ENCODE measurements at places on chromosomes 16 and 17.

DNA sequence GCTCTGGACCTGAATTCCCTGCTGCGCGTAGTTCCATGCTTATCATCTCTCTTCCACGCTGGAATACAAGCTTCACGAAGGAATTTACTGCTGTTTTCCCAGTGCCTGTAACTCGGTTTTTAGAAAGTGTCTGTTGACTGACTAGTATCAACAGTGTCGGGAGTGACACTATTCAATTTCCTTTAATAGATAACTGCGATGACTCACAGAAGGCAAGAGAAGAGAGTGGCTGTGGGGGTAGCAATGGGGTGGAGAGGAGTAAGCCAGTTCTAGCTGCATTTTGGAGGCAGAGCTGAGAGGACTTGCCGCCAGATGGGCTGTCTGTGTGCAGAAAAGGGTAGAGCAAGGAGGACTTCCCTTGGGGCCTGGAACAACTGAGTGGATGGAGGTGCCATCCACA is 25.2 kb downstream of the B4GALNT2 start:
- DNase-seq: no peak
- peaks cover 10% of the 10 kb centered on the region for H3K27me3 ChIP-seq
- no peaks in the 10 kb centered on the region for H3K36me3 ChIP-seq

DNA sequence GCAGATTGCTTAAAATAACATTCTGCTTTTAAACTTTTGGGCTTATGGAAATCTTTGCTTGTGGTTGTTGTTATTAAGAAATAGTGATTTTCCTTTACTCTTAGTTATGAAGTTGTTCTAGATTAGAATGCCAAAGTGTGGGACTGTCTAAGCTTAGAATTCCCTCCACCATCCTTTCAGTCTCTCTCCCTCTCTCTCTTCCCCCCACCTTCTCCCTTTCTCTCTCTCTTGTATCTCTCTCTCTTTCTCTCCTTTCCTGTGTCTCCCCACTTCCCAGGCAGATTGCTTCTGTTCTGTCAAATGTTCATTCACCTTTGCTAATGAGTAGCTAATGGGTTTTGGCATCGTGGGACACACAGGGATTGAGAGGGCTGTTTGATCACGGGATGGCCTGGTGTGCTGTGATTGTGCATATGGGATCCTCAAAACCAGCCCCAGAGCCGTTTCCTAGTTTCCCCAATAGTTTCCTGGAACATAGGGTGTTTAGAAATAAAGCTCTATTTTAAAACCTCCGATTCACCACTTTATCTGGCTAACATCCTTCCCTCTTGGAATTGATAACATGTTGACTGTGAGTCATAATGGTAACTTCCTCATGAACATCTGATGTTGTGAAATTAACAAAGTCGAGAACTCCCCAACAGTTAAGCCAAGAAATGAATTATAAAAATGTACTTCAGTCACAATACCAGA is 502.6 kb downstream of the TMEM114 start:
- H3K27ac ChIP-seq: no peak overlapping the region
- no peak overlapping the region for H3K4me3 ChIP-seq
- no peaks in the 10 kb centered on the region for H3K36me3 ChIP-seq
- no peaks in the 10 kb centered on the region for H3K4me1 ChIP-seq

- peaks cover 20% of the 10 kb centered on the region for H3K4me1 ChIP-seq
- peak; percentile 53 for DNase-seq
- H3K36me3 ChIP-seq: no peaks in the 10 kb centered on the region
- H3K27me3 ChIP-seq: peaks cover 7% of the 10 kb centered on the region
Observed at GRCh38 chr17:49497148-49498028, 2.3 kb downstream of the NGFR start.

DNA sequence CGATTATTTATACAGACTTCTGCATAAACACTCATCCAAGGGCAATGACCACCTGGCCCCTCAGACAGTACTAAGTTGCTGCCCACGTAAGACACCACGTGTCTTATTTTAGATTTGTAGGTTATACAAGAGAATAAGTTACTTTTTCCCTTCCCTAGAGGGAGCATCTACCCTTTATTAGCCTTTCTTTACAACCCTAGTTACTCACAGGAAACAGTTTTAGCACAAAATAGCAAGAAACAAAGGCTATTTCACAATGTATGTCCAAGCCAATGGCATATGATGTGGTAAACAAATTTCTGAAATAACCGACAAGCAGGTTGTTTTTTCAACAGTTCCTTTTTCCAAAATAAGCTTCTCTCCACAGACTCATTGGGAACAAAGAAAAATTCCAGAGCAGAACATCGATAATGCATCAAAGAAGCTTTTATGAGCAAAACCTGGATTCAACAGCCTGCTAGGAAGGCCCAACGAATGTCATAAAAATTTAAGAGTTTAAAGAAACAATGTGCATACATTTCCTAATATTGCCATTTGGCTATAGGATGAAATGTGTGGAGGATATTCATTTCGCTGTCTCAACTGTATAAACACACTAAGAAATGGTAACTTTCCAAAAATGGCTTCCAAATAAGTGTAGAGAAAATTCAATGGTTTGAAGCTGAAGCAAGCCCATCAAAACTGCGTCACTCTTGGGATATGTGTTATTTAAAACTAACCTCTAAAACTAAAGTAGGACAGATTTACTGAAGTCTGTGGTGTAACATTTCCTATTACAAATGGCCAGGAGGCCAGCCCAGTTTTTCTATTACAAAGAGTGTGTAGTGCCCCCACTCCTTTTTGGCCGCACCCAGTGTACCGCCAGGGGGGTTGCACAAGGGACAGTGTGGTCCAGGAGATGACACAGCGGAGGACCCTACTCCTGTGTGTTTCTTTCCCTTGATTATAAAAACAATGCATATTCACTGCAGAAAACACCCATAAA is 50.4 kb upstream of the ERN1 start:
- peaks cover 3% of the 10 kb centered on the region for H3K36me3 ChIP-seq
- peak overlapping the region; percentile 31 for H3K27ac ChIP-seq
- peak; percentile 42 for DNase-seq
- no peaks in the 10 kb centered on the region for H3K4me1 ChIP-seq
- H3K27me3 ChIP-seq: no peaks in the 10 kb centered on the region
- no peak overlapping the region for H3K4me3 ChIP-seq

GRCh38 chr16:27879601-27880247 is 183.8 kb downstream of the GSG1L start:
- no peaks in the 10 kb centered on the region for H3K4me1 ChIP-seq
- no peaks in the 10 kb centered on the region for H3K27me3 ChIP-seq
- H3K27ac ChIP-seq: no peak overlapping the region

GRCh38 chr16:73058616-73059409 is 10.9 kb upstream of the ZFHX3 start:
- peak overlapping the region; percentile 83 for H3K4me3 ChIP-seq
- peak; percentile 83 for DNase-seq
- H3K36me3 ChIP-seq: no peaks in the 10 kb centered on the region
- peak overlapping the region; percentile 94 for H3K27ac ChIP-seq
- H3K4me1 ChIP-seq: peaks cover 7% of the 10 kb centered on the region

- no peaks in the 10 kb centered on the region for H3K36me3 ChIP-seq
- no peak overlapping the region for H3K27ac ChIP-seq
- no peak for DNase-seq
Observed at GRCh38 chr17:34826332-34826731, 134.9 kb downstream of the CCT6B start.

GRCh38 chr17:42411361-42411760 is 11.7 kb downstream of the CAVIN1 start:
- no peaks in the 10 kb centered on the region for H3K36me3 ChIP-seq

DNA sequence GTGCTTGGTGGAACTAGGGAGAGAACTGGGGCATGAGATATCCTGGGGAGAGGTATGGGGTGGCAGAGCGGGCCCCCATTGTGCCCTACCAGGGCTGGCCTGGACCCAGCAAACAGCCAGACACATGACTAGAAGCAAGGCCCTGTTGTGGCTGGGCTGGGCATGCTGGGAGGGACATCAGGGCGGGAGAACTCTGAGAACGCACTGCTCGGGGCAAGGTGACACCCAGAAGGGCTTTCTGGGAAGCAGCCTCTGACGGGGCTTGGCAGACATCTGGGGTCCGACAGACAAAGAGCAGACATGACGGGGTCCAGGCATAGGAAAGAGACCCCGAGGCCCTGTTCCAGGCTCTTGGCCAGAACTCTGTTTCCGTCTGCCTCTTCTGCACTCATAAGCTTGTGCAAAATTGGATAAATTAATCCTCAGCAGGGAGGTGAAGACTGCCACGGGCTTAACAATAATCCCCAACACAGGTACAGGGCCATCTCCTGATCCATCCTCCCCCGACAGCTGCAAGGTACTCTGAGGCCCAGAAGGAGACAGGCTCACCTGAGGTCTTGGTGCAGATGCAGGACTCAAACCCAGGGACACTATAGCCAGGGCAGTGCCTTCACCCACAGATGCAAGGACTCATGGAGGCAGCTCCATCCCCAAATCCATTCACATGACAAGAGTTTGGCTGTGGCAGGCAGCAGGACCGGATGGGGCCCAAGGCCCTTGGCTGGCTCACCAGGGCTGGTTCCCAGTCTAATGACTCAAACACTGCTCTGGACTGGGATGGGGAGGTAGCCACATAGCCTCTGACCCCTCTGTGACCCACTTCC is 5.4 kb downstream of the SREBF1 start:
- H3K4me3 ChIP-seq: no peak overlapping the region
- peak; percentile 83 for DNase-seq
- peaks cover 4% of the 10 kb centered on the region for H3K4me1 ChIP-seq
- no peaks in the 10 kb centered on the region for H3K36me3 ChIP-seq

- DNase-seq: no peak
- no peak overlapping the region for H3K4me3 ChIP-seq
- no peaks in the 10 kb centered on the region for H3K4me1 ChIP-seq
- no peak overlapping the region for H3K27ac ChIP-seq
- no peaks in the 10 kb centered on the region for H3K36me3 ChIP-seq
Observed at GRCh38 chr17:79916991-79917901, 78.0 kb upstream of the CBX4 start.

DNA sequence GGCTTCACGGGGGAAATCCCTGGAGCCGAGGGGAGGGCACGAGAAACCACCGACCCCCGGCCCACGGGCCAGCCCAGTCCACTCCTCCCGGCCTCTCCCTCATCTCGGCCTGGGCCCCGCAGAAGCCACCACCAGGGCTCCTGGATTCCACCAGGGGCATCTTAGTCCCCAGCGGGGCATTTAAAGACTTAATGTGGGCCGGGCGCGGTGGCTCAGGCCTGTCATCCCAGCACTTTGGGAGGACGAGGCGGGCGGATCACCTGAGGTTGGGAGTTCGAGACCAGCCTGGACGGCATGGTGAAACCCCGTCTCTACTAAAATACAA is 24.1 kb upstream of the ABR start:
- H3K27ac ChIP-seq: peak overlapping the region; percentile 8
- no peaks in the 10 kb centered on the region for H3K36me3 ChIP-seq
- peaks cover 9% of the 10 kb centered on the region for H3K27me3 ChIP-seq
- H3K4me1 ChIP-seq: no peaks in the 10 kb centered on the region
- no peak for DNase-seq

DNA sequence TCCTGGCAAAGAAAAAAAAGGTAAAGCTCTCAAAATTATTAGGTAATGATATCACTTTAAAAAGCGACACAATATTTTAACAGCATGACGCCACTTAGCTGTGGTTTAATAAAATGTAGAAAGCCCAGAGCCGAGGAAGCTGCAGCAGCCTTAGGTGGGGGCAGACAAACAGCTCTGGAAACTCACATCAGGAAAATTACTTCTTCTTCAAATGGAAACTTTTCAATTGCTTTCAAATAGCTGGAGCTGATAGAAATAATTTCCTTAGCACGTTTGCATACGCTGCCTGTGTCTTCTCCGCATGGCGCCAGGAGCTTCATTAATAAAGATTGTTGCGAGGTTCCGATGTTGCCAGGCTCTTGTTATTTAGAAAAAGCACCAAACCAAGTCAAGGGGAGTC is 835.3 kb upstream of the EEF2KMT start:
- H3K27me3 ChIP-seq: no peaks in the 10 kb centered on the region
- no peaks in the 10 kb centered on the region for H3K4me1 ChIP-seq
- no peak overlapping the region for H3K27ac ChIP-seq
- H3K4me3 ChIP-seq: no peak overlapping the region
- DNase-seq: no peak

DNA sequence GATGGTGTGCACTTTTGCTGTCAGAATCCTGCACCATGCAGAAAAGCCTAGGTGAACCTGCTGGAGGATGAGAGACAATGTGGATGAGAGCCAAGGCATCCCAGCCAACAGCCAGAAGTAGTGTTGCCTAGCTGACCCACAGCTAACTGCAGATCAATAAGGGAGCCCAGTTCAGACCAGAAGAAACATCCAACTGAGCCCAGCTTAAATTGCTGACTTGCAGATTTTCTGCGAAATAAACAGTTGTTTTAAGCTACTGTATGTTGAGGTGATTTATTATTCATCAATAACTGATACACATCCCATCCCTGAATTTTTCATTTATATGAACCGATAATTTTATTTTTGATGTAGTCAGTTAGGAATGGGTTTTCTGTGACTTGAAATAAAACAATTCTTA is 39.2 kb upstream of the TOX3 start:
- no peak overlapping the region for H3K27ac ChIP-seq
- no peaks in the 10 kb centered on the region for H3K4me1 ChIP-seq
- H3K27me3 ChIP-seq: no peaks in the 10 kb centered on the region
- no peaks in the 10 kb centered on the region for H3K36me3 ChIP-seq

DNA sequence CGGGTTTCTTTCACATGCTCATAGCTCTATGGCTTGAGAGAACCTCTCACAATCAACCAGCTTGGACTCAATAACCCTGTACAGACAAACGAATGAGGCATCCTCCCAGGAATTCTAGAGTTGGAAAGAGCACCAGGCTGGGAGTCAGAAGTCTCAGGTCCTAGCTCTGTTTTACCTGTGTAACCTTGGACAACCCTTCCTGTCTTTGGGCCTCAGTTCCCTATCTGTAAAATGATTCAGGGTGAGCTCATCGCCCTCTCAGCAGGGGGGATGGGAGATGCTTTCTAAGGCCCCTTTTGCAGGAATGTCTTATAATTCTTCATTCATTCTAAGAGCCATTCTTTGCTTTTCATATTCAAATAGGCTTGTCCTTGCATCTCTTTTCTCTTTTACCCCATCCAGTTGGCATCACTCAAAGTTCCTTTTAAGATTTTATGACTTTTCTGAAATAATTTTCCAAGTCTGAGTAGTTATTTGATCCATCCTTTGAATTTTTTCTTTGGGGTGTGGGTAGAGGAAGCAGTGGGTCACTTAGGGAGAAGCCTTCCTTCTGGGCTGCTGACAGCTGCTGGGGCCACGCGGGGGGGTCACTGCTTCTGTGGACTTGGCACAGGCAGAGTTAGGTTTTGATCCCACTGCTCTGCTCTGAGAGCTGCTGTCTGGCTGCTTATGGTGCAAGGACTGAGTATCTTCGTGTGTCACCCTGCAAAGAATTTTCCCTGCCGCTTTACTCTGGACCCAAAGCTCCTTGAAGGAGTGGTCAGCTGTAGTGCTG is 102.7 kb downstream of the UTP18 start:
- peak; percentile 67 for DNase-seq
- no peaks in the 10 kb centered on the region for H3K36me3 ChIP-seq
- no peak overlapping the region for H3K27ac ChIP-seq

DNA sequence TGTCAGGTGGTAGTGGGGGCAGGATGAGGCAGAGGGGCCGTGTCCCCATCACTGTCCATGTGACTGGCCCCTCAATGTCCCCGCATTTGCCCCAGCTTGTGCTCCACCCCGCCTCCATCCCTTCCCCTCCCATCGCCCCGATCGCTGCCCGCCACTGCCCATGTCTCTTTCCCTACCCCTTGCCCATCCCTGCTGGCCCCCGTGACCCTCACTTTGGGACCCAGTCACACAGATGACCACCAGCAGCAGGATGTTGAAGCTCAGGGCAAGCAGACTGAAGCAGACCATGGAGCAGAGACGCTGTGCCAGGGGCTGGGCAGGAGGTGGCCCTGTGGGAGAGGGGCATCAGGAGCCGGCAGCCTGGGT is 6.1 kb downstream of the ASGR2 start:
- no peaks in the 10 kb centered on the region for H3K36me3 ChIP-seq
- H3K4me1 ChIP-seq: no peaks in the 10 kb centered on the region
- no peak overlapping the region for H3K27ac ChIP-seq
- no peak overlapping the region for H3K4me3 ChIP-seq
